ENCODE measurements at places on chromosomes 13 and 19. TPM values are rescaled to one million over a fixed set of nuclear protein-coding genes. Genes with fewer than 3 reads are reported as not detected.

DNA sequence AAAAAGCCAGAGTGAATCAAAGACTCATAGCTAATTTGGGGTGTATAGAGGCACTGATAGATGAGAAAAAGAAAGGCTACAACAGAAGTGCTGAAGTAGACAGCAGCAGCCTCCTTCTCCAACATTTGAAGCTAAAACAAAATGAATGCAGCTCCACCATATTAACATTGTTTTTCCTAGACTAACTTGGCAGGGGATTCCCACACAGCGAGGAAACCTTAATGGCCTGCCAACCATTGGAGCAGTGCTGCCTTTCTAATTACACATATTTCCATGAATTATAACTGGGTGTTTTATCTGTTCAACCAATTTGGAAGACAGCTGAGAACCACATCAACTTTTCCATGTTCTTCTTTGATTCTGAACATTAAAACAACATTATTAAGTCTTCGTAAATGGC, 478.6 kb downstream of the LIG4 start:
- H3K36me3 ChIP-seq: no peaks in the 10 kb centered on the region
- no peak overlapping the region for H3K27ac ChIP-seq
- H3K27me3 ChIP-seq: no peaks in the 10 kb centered on the region
- no peak overlapping the region for H3K4me3 ChIP-seq
- H3K4me1 ChIP-seq: no peaks in the 10 kb centered on the region
- no peak for DNase-seq

The FBXO46 gene
- total RNA-seq: 44.7 TPM

GRCh38 chr19:39942366-39942730, 7.9 kb upstream of the FCGBP start:
- H3K4me1 ChIP-seq: peaks cover 36% of the 10 kb centered on the region
- H3K4me3 ChIP-seq: peak overlapping the region; percentile 10
- peak overlapping the region; percentile 90 for H3K27ac ChIP-seq
- no peak for DNase-seq

- H3K36me3 ChIP-seq: no peaks in the 10 kb centered on the region
- no peaks in the 10 kb centered on the region for H3K4me1 ChIP-seq
- peaks cover 35% of the 10 kb centered on the region for H3K27me3 ChIP-seq
- no peak for DNase-seq
- no peak overlapping the region for H3K4me3 ChIP-seq
Measured at GRCh38 chr13:77338329-77338728, 11.4 kb upstream of the MYCBP2 start.

DNA sequence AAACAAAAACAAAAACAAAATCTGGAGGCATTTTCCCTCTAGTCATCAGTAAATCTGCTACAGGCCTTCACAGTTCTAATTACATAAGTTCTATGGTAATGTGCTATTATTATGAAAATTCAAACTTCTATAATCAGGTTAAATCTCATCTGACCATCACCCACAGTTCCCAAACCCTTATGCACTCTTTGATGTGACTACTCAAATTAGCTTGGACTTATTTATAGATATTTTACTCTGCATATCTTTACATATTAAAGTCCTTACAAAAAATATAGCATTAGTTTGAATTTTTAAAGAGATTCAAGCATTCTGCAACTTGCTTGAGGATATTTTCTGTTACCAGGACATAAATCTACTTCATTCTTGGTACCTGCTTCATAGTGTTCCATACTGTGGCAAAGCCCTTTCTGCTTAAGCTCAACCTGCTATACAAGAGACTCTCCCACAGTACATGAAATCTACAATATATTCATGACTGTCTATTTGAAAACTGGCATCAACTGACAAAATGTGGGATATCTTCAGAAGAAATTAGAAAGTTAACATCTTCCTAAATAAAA, 22.9 kb downstream of the SMAD9 start:
- no peak overlapping the region for H3K4me3 ChIP-seq
- H3K36me3 ChIP-seq: peaks cover 11% of the 10 kb centered on the region

DNA sequence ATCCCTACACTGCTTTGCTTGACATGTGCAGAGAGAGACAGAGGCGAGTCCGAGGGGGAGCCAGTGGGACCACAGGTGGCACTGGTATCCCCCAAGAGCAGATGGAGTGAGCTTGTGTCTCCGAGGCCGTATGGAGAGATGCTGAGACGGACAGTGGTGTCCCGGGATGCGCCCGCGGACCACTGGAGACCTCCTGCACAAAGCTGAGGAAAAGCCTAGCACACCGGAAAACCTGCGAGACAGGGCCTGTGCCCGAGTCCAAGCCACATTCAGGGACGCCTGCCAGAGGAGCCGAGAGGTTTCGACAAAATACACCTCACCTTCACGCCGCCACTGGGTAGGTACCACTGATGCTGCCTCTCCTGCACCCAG, 66.0 kb upstream of the ZNF527 start:
- no peaks in the 10 kb centered on the region for H3K4me1 ChIP-seq
- peaks cover 7% of the 10 kb centered on the region for H3K36me3 ChIP-seq
- no peak for DNase-seq
- no peak overlapping the region for H3K27ac ChIP-seq
- no peak overlapping the region for H3K4me3 ChIP-seq
- H3K27me3 ChIP-seq: no peaks in the 10 kb centered on the region

DNA sequence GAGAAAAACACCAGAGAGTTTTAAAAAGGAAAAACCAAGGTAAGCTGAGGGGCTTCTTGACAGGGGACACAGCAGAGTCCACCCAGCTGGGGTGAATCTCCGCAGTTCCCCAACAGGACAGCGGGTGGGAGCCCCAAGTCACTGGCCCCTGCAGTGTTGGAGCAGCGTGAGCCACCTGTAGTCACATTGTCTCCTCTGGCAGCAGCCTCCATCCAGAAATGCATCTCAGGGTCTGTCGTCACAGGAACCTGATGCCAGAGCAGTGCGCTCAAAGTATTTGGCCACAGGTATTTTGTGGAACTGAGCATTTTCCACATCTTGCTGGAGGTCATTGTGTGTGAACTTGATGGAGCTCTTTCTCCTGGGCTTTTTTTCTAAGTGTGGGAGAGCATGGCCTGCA, 24.7 kb downstream of the CHAMP1 start:
- no peak for DNase-seq
- no peak overlapping the region for H3K4me3 ChIP-seq
- H3K27me3 ChIP-seq: no peaks in the 10 kb centered on the region
- no peaks in the 10 kb centered on the region for H3K4me1 ChIP-seq

- H3K4me3 ChIP-seq: peak within 1 kb of the TSS; percentile 44
- H3K36me3 ChIP-seq: peaks cover 3% of the 10 kb centered on the region
- H3K4me1 ChIP-seq: peaks cover 14% of the 10 kb centered on the region
- no peak for DNase-seq
Measured at GRCh38 chr19:48755084-48755641, at the start of gene FGF21. Gene FGF21 (plus strand): TSS chr19:48755524. CDS start chr19:48756237, 713 bp downstream.

GRCh38 chr19:14073261-14073924, 807 bp downstream of the MISP3 start:
- no peaks in the 10 kb centered on the region for H3K36me3 ChIP-seq
- peak; percentile 64 for DNase-seq
- H3K4me3 ChIP-seq: peak overlapping the region; percentile 86
- H3K27me3 ChIP-seq: peaks cover 11% of the 10 kb centered on the region
- H3K27ac ChIP-seq: no peak overlapping the region

The MAMSTR gene
- 2.1 TPM for total RNA-seq

The ATP12A gene
- total RNA-seq: 1.9 TPM

The C13orf42 gene
- not detected for total RNA-seq

GRCh38 chr13:100269837-100270236, 180.9 kb downstream of the PCCA start:
- H3K27me3 ChIP-seq: no peaks in the 10 kb centered on the region
- H3K27ac ChIP-seq: peak overlapping the region; percentile 2
- H3K36me3 ChIP-seq: peaks cover 10% of the 10 kb centered on the region
- H3K4me1 ChIP-seq: peaks cover 3% of the 10 kb centered on the region

The LILRA1 gene
- not detected for total RNA-seq

The SLC10A2 gene
- total RNA-seq: not detected

- H3K27me3 ChIP-seq: peaks cover 4% of the 10 kb centered on the region
- peaks cover 25% of the 10 kb centered on the region for H3K4me1 ChIP-seq
- no peak for DNase-seq
- H3K4me3 ChIP-seq: no peak overlapping the region
- no peaks in the 10 kb centered on the region for H3K36me3 ChIP-seq
Measured at GRCh38 chr13:43981512-43982301, 102.0 kb downstream of the LACC1 start.

DNA sequence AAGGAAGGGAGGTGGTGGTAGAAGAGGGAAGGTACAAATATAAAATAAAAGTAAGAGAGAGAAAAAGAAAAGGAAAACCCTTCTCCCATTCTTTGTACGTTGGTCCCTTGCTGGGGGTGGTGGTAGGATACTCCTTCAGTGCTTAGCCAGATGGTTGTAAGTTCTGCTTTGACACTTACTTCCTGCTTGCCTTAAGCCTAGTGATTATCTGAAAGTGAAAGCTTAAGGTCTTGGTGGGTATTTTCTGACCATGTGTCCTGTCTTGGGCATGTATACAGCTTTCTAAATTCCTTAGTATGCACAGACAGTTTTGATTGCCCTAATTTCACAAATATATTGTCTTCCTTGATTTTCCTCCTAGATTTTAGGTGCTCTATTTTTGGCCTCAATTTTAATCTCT, 314.8 kb downstream of the PCDH17 start:
- H3K36me3 ChIP-seq: peaks cover 2% of the 10 kb centered on the region
- H3K27me3 ChIP-seq: no peaks in the 10 kb centered on the region
- DNase-seq: no peak
- H3K4me1 ChIP-seq: peaks cover 4% of the 10 kb centered on the region
- no peak overlapping the region for H3K4me3 ChIP-seq

GRCh38 chr13:45718992-45719391, 16.9 kb downstream of the CBY2 start:
- peaks cover 38% of the 10 kb centered on the region for H3K4me1 ChIP-seq
- H3K4me3 ChIP-seq: no peak overlapping the region
- no peaks in the 10 kb centered on the region for H3K36me3 ChIP-seq
- DNase-seq: no peak
- no peak overlapping the region for H3K27ac ChIP-seq

- H3K4me3 ChIP-seq: no peak overlapping the region
- no peaks in the 10 kb centered on the region for H3K4me1 ChIP-seq
- H3K36me3 ChIP-seq: no peaks in the 10 kb centered on the region
- H3K27ac ChIP-seq: no peak overlapping the region
- H3K27me3 ChIP-seq: peaks cover 5% of the 10 kb centered on the region
- no peak for DNase-seq
Measured at GRCh38 chr13:28607187-28607955, 51.6 kb upstream of the POMP start.

DNA sequence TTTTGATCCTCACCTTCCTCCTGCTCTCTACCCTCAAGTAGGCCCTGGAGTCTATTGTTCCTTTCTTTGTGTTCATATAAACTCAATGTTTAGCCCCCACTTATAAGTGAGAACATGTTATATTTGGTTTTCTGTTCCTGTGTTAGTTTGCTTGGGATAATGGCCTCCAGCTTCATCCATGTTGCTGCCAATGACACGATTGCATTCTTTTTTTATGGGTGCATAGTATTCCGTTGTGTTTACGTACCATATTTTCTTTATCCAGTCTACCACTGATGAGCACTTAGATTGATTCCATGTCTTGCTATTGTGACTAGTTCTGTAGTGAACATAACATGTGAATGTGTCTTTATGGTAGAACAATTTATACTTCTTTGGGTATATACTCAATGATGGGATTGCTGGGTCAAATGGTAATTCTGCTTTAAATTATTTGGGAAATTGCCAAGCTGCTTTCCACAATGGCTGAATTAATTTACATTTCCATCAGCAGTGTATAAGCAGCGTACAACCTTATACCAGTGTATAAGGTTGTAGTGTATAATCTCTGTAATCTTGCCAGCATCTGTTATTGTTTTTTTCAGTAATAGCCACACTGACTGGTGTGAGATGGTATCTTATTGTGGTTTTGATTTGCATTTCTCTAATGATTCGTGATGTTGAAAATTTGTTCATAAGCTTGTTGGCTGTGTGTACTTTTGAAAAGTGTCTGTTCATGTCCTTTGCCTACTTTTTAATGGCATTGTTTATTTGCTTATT, 288.9 kb downstream of the KCNRG start:
- no peaks in the 10 kb centered on the region for H3K36me3 ChIP-seq
- no peaks in the 10 kb centered on the region for H3K27me3 ChIP-seq
- no peak for DNase-seq
- H3K27ac ChIP-seq: no peak overlapping the region

The RTBDN gene
- not detected for total RNA-seq

DNA sequence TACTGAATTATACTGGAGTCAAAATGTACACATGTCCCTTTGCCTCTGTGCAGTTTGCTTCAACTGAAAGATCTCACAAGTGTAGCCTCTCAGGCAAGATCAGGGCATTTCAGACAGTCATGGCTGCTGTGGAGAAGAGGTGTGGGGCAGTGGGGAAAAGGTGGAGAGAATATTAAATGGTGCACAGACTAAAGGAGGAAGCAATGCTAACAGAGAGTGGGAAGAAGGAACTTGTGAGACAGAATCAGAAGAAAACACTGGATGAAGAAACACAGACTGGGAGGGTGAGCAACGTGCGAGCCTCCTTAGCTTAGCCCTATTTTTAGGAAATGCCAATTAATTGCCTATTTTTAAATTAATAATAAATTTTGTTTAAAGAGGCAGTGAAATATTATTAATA, 49.6 kb upstream of the RAP2A start:
- DNase-seq: no peak
- no peak overlapping the region for H3K27ac ChIP-seq
- H3K36me3 ChIP-seq: peaks cover 25% of the 10 kb centered on the region
- H3K27me3 ChIP-seq: no peaks in the 10 kb centered on the region
- H3K4me3 ChIP-seq: no peak overlapping the region

DNA sequence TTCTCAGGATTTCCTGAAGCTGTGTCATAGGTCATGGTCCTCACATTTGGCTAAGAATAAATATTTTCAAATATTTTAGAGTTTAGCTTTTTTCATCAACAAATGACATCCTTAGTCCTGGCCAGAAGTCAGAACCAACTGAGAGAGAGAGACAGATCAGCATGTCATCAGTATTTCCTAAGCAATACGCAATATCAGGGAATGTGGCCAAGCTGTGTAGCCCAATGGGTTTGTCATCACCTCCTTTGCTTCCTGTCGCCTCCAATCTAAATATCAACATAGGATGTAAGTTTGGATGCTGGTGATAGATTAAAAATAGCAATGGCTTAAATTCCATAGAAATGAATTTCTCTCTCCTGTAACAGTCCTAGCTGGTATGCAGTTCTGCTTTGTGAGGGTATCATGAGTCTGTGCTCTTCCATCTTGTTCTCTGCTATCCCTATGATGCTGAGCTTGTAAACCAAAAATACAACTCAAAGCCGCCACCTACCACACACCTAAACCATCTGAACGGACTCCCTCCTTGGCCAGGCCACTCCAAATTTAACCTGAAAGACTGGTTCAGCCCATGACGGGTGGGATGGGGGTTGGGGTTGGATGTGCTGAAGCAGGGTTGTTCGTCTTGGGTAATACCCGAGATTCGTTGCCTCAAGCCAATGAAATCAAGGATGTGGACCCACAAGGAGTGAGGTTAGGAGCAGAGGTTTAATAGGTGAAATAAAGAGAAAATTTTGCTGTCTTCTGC, 10.0 kb upstream of the IGSF23 start:
- H3K27me3 ChIP-seq: no peaks in the 10 kb centered on the region
- H3K36me3 ChIP-seq: no peaks in the 10 kb centered on the region
- peaks cover 36% of the 10 kb centered on the region for H3K4me1 ChIP-seq
- DNase-seq: no peak

The PLIN5 gene
- total RNA-seq: 5.7 TPM

Data from progenitor cell of endocrine pancreas (in vitro differentiated cells).